ENCODE measurements at places on chromosomes 3 and 15. TPM values are rescaled to one million over a fixed set of nuclear protein-coding genes. Genes with fewer than 3 reads are reported as not detected.

GRCh38 chr15:23687143-23687470 lies at the start of gene NDN:
NDN (minus strand) TSS chr15:23687305; CDS start chr15:23687217, 88 bp downstream.
- peak; percentile 67 for DNase-seq

DNA sequence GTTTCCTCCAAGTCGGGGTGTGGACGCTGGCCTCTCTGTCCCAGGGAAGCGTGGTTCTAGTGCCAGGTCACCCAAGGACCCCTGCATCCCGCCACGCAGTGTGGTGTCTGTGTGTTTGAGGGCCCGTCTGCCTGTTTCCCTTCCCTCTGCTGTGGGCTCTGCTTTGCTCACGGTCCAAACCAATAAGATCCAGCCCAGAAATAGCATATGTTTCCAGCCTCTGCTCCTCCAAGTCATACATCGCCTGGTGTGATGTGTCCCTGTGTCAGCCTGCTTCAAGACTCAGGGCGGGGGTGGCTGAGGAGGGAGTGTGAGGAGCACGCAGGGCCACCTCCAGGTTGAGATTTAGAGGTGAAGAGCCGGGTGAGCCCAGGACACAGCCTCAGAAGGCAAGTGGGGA lies 21.9 kb upstream of the RPL29 start:
- no peak for DNase-seq

GRCh38 chr15:66865622-66866611 lies 163.9 kb downstream of the SMAD6 start:
- no peak for DNase-seq

C2CD4A gene
- not detected for polyA plus RNA-seq

GRCh38 chr3:42830437-42831320 lies 21.4 kb downstream of the ACKR2 start:
- peak; percentile 14 for DNase-seq

- no peak for DNase-seq
Observed at GRCh38 chr3:8727605-8728512, 5.7 kb upstream of the CAV3 start.

- peak; percentile 63 for DNase-seq
Observed at GRCh38 chr3:67783281-67784250, 129.2 kb upstream of the SUCLG2 start.

MYD88 gene
- 27.9 TPM for polyA plus RNA-seq

DNA sequence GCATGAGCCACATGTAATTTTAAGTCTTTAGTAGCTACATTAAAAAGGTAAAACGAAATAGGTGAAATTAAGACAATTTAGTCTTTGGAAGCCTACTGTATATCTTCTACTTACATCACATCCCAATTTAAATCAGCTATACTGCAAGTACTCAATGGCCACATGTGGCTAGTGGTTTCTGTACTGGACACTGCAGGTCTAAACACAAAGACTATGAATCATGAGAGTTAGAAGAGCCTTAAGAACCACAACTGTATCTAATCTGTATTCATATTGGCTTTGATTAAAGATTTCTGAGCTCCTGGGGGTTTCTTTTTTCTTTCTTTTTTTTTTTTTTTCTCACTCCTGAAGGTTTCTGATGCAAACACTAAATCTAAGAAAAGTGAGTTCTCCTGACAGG lies 2.3 kb upstream of the EIF1B start:
- DNase-seq: no peak

GRCh38 chr3:58835086-58835485 lies 168.5 kb upstream of the FAM3D start:
- peak; percentile 79 for DNase-seq

- DNase-seq: no peak
Observed at GRCh38 chr3:119221779-119222320, 18.8 kb downstream of the B4GALT4 start.

GRCh38 chr3:27208961-27209616 lies 160.1 kb downstream of the NEK10 start:
- no peak for DNase-seq

ASB14 gene
- polyA plus RNA-seq: not detected

DNA sequence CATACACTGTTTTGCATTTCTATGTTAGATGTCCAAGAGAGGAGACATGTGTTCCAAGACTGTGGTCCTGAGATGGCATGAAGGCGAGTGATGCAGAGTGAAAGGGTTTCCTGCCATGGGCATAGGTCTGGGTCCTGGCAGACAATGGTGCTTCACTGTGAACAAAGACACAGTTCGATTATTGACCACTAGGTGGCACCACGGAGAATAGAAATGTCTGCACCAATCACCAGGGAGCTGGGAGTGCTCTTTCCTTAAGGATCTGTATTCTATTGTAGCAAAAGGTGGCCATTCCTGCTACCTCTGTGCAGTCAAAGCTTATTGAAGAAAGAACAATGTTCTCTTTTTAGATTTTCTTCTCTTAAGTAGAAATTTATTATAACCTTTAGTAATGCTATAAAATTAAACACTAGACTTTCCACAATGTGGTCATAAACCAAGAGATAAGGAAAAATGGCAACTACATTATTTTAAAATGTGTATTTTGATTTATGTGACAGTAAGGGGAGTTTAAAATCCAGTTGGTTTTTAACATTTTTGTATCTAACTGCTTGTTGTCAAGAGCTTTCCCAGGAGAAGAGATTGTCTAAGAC lies 88.7 kb downstream of the GABRG3 start:
- peak; percentile 30 for DNase-seq

- peak; percentile 60 for DNase-seq
Observed at GRCh38 chr15:72037321-72037720, 80.6 kb downstream of the MYO9A start.

- no peak for DNase-seq
Observed at GRCh38 chr3:195763076-195763830, 42.5 kb downstream of the MUC20 start.

DNA sequence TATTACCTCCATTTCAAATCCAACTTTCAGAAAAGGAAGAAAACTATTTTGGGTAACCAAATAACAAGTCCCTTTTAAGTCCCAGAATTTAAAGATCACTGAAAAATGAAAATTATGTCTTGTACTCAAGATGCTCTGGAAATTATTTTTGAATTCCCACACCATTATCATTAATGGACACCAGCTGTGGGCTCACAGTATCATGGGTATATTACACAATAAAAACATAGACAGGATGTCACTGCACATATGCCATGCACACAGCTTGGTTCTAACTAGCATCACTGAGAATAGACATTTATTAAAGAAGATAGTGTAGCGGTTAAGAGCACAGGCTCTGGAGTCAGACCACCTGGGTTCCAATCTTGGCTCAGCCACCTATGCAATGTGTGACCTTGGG lies 130.4 kb downstream of the FRMD5 start:
- no peak for DNase-seq

DNA sequence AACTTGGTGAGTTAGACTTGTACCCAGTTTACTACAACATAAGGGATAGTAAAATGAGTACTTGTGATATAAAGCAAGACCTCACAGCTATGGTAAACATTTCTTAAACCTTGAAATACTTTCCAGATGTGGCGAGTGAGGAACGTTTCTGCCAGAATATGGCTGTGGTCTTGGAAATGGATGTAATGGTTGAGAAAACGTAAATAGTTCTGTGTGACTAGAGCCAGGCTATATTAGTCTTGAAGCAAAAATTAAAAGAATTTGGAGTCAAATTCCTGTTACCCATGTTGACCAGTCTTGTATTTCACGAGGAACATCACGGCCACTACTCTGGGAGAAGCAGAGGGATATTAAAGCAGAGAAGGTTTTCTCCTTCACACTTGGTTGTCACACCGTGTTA lies 15.3 kb downstream of the OR4F15 start:
- peak; percentile 0 for DNase-seq

GRCh38 chr3:111070772-111071256 lies 802 bp upstream of the NECTIN3 start:
- DNase-seq: no peak

DNA sequence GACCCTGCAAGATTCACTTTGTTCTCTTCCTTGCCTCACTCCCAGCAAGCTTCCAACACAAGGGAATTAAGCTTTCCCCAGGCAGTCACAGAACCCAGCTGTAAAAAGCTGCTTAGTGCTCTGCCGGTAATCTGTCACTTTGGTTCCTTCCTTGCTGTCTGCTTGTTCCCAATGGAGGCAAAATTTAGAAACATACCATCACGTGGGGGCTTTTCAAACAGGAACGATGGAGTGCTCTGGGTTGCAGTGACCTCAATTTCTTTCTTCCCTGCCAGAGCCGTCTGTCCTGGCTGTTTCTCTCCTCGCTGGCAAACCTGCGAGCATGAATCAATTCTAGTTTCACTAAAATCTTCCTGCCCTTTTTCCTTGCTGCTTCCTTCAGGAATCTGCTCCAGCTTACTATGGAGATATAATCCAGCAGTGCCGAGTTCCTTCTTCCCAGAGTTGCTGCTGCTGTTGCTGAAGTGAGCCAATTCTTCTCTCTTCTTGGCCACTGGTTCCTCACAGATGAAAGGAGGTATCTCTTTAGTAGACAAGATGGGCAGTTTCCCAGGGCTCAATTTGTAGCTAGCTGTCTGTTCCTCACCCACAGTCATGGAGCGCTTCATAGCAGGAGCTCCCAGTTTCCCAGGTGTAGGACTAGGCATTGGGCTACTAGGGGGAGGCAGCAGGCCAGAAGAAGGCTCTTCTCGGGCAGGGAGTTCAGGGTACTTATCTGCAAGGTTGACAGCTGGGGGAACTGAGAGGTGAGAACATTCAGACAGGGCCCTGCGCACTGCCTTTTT lies 88.1 kb downstream of the DHX30 start:
- DNase-seq: peak; percentile 42

ATP10A gene
- polyA plus RNA-seq: 9.0 TPM

GRCh38 chr3:35744419-35744818 lies 105.1 kb downstream of the ARPP21 start:
- no peak for DNase-seq

DNA sequence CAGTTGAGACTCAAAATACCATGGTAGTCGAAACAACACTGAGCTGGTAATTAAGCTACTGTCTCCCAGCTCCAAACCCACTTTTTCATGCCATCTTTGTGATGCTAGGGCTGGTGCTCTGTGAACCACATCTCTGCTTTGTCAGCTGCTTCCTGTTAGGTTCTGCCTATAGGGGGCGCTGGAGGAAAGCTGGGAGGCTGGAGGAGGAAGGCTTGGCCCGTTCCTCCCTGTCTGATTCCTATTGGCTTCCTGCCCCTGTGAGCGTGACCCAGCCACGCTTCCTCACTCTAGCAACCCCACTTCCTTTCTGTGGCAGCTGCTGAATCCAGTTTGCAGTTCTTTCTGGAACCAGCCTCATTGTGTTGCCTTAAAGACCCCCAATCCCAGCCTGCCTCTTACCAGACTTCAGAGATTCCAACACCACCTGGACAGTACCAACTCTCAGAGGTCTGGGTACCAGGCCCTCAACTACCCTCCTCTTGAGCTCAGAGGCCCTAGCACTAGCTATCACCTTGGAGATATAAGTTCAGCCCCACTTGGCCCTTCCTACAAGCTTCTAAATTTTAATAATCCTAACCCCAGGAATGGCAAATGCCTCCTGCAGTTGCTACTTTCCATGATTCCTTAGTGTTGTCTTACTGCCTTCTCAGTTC lies 120.9 kb downstream of the ERC2 start:
- DNase-seq: no peak

ANKRD34C gene
- polyA plus RNA-seq: not detected

- no peak for DNase-seq
Observed at GRCh38 chr3:14484741-14485140, 55.4 kb downstream of the GRIP2 start.

DNA sequence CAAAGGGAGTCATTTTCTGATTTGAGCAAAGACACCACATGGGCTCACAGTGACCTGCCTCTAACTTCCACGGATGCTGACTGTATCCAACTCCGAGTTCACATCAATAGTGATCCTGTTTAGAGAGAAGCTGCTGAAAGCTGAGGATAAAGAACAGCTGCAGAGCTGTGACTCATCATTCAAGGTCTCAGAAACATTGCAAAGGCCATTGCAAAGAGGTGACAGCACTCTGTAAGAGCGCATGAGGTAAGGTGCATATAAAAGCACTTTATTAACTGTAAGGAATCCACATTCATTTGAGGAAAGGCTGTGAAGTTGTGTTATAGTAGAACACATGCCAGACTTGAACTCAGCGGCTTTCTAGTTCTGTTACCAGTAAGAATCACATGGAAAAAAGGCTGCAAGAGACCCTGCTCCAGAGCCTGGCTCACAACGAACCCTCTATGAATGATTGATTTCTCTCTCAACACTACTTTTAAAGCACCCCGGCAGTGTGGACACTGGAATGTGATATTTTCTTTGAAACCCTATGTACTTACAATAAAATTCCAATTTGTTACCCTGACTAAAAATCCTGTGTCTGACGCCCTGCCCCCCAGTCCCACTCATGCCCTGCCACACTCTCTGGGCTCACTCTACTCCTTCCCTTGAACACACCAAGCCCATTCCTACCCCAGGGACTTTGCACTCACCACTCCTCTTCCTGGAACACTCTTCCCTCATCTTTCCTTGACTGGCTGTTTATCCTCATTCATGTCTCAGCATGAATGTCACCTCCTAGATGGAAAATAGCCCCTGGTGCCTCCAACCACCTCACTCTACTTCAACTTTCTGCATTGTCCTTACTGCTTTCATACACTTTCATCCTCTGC lies 111.2 kb downstream of the LSM3 start:
- DNase-seq: peak; percentile 88

EFCC1 gene
- polyA plus RNA-seq: not detected

Measured in fibroblast of lung (primary cell).